ENCODE measurements at places on chromosomes 2 and 18. TPM values are rescaled to one million over a fixed set of nuclear protein-coding genes. Genes with fewer than 3 reads are reported as not detected.

- no peak overlapping the region for H3K27ac ChIP-seq
- DNase-seq: no peak
- H3K4me1 ChIP-seq: no peaks in the 10 kb centered on the region
- no peak overlapping the region for H3K4me3 ChIP-seq
- H3K36me3 ChIP-seq: no peaks in the 10 kb centered on the region
- H3K27me3 ChIP-seq: no peaks in the 10 kb centered on the region
Measured at GRCh38 chr2:112959109-112959812, 18.5 kb upstream of the IL36G start.

DNA sequence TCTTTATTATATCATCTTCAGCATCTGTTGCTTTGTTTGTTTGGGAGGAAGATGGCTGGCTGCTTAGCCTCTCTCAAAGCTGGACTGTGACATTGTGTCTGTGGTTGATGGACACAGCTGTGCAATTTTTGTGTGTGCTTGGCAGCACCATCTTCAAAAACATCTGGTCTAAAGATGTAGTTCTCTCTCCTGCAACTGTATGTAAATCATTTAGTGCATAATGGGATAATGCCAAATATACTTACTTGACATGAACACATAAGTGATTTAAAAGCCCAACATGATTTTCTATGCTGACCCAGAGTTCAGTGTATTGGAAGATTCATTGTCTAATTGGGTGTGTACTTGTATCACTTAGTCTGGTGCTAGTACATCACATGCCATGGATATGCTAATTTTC is 112.2 kb downstream of the MAP4K4 start:
- H3K4me1 ChIP-seq: peaks cover 23% of the 10 kb centered on the region
- no peak for DNase-seq
- no peak overlapping the region for H3K4me3 ChIP-seq
- H3K27me3 ChIP-seq: no peaks in the 10 kb centered on the region
- H3K27ac ChIP-seq: no peak overlapping the region

DYNAP gene
- total RNA-seq: not detected

TEKT4 gene
- total RNA-seq: not detected

C2orf80 gene
- total RNA-seq: not detected

ASIC4 gene
- total RNA-seq: not detected

TMEM169 gene
- 0.26 TPM for total RNA-seq

IL1RL2 gene
- total RNA-seq: not detected

- H3K4me1 ChIP-seq: no peaks in the 10 kb centered on the region
- DNase-seq: no peak
- no peaks in the 10 kb centered on the region for H3K27me3 ChIP-seq
- H3K27ac ChIP-seq: no peak overlapping the region
Measured at GRCh38 chr2:120716641-120717585, 18.8 kb upstream of the GLI2 start.

DNA sequence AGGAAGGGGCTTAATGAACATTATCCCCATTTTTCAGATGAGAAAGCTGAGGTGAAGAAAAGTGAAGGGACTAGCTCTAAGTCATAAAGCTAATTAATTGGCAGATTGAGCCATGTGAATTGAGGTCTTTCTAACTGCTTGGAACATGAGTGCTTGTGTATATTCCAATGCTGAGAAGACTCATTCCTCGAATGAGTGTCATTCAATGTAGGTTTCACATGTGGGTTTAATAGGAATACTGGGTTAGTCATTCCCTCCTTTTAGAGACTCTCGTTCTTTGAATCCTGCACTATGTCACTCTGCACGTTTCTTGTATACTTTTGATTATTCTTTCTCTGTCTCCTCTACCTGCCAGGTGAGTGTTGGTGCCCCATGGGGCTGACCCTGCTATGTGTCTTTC is 218.2 kb downstream of the HRH4 start:
- H3K4me1 ChIP-seq: no peaks in the 10 kb centered on the region
- DNase-seq: no peak

PARD6G gene
- total RNA-seq: 2.6 TPM

- no peaks in the 10 kb centered on the region for H3K27me3 ChIP-seq
- H3K4me3 ChIP-seq: no peak overlapping the region
- H3K36me3 ChIP-seq: no peaks in the 10 kb centered on the region
- H3K4me1 ChIP-seq: no peaks in the 10 kb centered on the region
- no peak for DNase-seq
- no peak overlapping the region for H3K27ac ChIP-seq
Measured at GRCh38 chr2:157911246-157911645, 35.1 kb upstream of the ACVR1 start.

DNA sequence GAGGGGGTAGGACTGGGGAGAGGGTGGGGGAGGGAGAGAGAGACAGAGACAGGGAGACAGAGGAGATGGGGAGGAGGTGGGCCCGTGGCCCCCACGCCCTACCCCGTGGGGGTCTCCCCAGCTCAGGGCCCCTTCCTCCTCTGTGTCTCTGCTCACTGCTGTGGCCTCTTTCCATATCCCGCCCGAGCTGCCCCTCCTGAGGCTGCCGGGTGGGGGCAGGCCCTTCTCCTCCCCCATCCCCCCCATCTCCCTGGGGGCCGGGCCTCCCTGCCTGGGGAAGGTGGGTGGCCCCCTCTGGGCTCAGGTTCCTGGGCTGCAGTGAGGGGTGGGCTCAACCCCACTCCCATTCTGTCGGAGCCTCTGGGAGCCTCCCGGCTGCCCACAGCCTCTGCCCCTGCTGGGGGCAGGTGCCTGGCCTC is 332 bp upstream of the PDCD1 start:
- no peak for DNase-seq
- H3K27ac ChIP-seq: no peak overlapping the region
- no peaks in the 10 kb centered on the region for H3K27me3 ChIP-seq

DNA sequence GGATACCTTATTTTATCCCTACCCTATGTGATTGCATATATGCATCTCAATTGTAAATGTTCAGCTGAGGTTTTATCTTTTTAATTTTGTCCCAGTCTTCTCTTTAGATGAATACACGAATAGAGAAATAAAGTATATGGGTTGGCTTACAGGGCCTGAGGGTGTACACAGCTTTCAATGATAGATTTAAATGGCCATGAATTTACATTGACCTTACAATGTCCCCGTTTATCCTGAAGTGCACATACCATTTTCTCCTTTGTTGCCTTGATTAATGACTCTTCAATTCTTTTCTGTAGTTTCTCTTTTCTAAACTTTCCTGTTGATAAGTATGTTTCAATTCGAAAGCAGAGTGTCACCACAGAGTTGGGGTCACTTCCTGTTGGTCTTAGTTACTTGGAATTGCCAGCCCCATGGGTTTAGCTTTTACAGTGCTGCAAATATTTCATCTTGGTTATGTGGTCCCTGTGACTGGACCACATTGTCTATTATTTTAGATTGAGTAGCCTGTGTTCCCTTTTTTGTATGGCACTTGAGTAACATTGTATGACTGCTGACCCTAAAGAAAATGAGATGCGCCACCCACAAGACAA is 1616.3 kb upstream of the ACVR2A start:
- H3K36me3 ChIP-seq: no peaks in the 10 kb centered on the region
- H3K27ac ChIP-seq: no peak overlapping the region
- no peaks in the 10 kb centered on the region for H3K27me3 ChIP-seq
- no peaks in the 10 kb centered on the region for H3K4me1 ChIP-seq

CREG2 gene
- total RNA-seq: not detected

ZNF2 gene
- total RNA-seq: 0.99 TPM

TRIM54 gene
- total RNA-seq: not detected

GRCh38 chr18:31512203-31512764 is 14.3 kb downstream of the DSG2 start:
- no peaks in the 10 kb centered on the region for H3K27me3 ChIP-seq
- H3K36me3 ChIP-seq: no peaks in the 10 kb centered on the region
- H3K27ac ChIP-seq: no peak overlapping the region
- no peak overlapping the region for H3K4me3 ChIP-seq
- DNase-seq: no peak
- peaks cover 34% of the 10 kb centered on the region for H3K4me1 ChIP-seq

DNA sequence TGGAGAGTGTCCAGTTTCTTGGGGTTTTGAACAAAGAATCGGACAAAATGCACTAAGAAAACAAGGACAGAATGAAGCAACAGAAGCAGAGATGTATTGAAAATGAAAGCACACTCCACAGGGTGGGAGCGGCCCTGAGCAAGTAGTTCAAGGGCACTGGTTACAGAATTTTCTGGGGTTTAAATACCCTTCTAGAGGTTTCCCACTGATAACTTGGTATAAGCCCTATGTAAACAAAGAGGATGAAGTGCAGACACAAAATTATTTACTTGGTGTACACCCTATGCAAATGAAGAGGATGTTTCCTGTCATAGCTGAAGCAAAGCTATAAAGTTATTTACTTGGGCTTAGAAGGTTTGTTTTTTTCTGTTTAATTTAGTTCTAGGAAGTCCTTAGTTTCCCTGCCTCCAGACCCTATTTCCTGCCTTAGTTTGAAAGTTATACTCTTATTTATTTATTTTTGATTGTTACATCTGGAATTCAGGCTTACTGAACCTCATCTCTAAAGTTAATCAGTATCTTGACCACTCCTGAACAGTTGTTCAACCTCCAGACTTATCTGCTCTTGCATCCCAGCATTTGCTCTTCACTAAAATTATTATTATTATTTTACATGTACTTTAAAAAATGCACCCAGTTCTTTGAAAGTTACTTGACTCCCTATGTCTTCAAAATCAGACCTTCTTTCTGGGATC is 193.5 kb downstream of the SPP2 start:
- no peaks in the 10 kb centered on the region for H3K4me1 ChIP-seq
- no peak for DNase-seq
- no peaks in the 10 kb centered on the region for H3K27me3 ChIP-seq
- H3K27ac ChIP-seq: no peak overlapping the region
- no peak overlapping the region for H3K4me3 ChIP-seq

C1QL2 gene
- not detected for total RNA-seq

- no peak overlapping the region for H3K4me3 ChIP-seq
- H3K4me1 ChIP-seq: peaks cover 13% of the 10 kb centered on the region
- H3K27ac ChIP-seq: no peak overlapping the region
- DNase-seq: no peak
- H3K27me3 ChIP-seq: no peaks in the 10 kb centered on the region
Measured at GRCh38 chr18:46199515-46200147, 95.4 kb downstream of the HAUS1 start.

VWC2L gene
- not detected for total RNA-seq

SP9 gene
- not detected for total RNA-seq

Data from body of pancreas (tissue), 4 donors.